Stimulated activated CD8-positive, alpha-beta memory T cell treated with anti-CD3 and anti-CD28 coated beads, Interleukin-4, amount 100 ng/mL, for 4 hours (primary cell): ENCODE measurements at places on chromosomes 11 and 22.

- no peak for DNase-seq
Measured at GRCh38 chr11:118223992-118224391, 819 bp downstream of the JAML start.

GRCh38 chr11:67274768-67275605 is 8.7 kb downstream of the GRK2 start:
- no peak for DNase-seq

DNA sequence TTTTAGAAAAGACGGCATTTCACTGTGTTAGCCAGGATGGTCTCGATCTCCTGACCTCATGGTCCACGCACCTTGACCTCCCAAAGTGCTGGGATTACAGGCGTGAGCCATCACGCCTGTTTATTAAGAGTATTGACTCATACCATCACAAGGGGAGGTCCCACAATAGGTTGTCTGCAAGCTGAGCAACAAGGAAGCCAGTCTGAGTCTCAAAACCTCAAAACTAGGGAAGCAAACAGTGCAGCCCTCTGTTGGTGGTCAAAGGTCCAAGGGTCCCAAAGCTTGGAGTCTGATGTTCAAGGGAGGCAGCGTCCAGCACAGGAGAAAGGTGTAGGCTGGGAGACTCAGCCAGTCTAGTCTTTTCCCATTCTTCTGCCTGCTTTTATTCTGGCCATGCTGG is 32.8 kb upstream of the LDLRAD3 start:
- DNase-seq: no peak

- DNase-seq: no peak
Measured at GRCh38 chr11:100800202-100800601, 113.1 kb downstream of the ARHGAP42 start.

DNA sequence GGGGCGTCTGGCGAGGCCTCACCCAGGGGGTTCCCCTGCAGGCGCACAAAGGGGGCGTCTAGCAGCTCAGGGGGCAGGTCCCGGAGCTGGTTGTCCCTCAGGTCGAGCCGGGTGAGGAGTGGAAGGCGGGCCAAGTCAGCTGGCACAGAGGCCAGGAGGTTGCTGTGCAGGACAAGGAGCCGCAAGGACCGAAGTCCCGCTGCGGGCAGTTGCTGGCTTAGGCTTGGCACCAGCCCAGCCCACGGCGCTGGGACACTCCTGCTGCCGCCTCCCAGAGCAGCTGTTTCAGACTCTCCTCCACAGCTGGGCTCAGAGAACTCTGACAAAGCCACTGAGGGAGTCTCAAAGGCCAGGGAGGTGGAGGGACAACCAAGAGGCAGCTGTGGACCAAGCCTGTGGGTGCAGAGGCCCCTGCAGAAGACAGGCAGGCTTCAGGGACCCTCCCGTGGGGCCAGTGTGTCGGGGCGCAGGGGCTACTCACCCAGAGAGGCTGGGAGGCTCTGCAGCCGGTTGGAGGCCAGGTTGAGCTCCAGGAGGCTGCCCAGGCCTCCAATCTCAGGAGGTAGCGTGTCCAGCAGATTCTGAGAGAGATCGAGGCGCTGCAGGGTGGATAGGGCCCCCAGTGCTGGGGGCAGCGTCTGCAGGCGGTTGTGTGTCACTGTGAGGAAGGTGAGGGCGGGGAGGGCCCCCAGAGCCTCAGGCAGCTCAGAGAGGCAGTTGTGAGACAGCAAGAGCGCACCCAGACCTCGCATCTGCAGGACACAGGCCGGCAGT is 2.2 kb downstream of the PIDD1 start:
- DNase-seq: no peak

DNA sequence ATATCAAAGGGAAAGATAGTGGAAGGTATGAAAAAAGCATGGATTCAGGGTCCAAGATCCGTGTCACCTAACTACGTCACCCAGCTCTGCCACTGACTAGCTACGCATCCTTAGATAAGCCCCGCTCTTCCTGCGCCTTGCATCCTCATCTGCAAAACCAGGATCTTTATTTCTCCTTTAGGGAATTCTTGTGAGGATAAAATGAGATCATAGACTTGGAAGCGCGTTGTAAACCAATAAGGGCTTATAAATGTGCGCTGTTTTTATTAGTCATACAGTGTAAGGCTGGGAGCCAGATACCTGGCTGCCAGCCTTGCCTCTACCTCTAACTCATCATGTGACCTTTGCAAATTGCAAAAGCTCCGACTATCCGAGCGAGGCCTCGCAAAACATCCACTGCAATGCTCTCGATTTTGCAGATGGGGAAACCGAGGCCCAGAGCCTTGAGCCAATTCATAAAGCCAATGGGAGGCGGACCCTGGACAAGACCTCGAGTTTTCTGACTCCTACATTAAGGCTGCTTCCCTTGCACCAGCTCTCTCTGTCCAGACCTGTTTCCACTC is 753 bp downstream of the PRPF19 start:
- no peak for DNase-seq
